Mesothelial cell of epicardium (in vitro differentiated cells): ENCODE measurements at places on chromosomes 3 and 15. TPM values are rescaled to one million over a fixed set of nuclear protein-coding genes. Genes with fewer than 3 reads are reported as not detected.

The ITIH3 gene
- total RNA-seq, result 22.4 to 25.0 TPM (median 23.1 TPM) in 3 replicates

The GOLGA6A gene
- total RNA-seq, result 0.20 to 0.94 TPM (median 0.29 TPM) in 3 replicates

The KLHL40 gene
- total RNA-seq, result not detected in 3 replicates

The RAD51 gene
- total RNA-seq, result 8.2 to 9.3 TPM (median 8.3 TPM) in 3 replicates

The TRIM59 gene
- 20.1 to 23.0 TPM (median 21.1 TPM) in 3 replicates for total RNA-seq

The MAP3K13 gene
- total RNA-seq, result 40.3 to 42.7 TPM (median 40.3 TPM) in 3 replicates

The GCNT3 gene
- 0.22 TPM in 1 of 3 replicates, not detected in the others for total RNA-seq

DNA sequence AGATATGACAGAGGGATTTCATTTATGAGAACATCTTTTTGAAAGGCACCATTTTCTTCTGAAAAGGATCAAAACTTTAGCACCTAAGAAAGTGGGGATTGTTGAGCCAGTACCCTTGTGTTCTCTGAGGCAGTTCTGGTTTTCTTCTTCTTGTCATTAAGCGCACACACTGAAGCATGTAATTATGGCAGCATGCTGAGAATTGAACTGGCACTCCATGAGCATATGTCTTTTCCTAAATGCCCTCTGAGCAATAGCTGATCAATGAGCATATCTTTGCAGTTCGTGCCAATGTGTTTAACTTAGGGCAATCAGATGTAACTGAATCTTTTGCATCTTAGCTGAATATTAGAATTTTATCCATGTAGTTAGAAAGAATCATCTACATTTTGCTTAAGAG, 53.9 kb upstream of the VGLL3 start:
- DNase-seq, result no peak
- no peaks in the 10 kb centered on the region for H3K27me3 ChIP-seq
- no peaks in the 10 kb centered on the region for H3K4me1 ChIP-seq

DNA sequence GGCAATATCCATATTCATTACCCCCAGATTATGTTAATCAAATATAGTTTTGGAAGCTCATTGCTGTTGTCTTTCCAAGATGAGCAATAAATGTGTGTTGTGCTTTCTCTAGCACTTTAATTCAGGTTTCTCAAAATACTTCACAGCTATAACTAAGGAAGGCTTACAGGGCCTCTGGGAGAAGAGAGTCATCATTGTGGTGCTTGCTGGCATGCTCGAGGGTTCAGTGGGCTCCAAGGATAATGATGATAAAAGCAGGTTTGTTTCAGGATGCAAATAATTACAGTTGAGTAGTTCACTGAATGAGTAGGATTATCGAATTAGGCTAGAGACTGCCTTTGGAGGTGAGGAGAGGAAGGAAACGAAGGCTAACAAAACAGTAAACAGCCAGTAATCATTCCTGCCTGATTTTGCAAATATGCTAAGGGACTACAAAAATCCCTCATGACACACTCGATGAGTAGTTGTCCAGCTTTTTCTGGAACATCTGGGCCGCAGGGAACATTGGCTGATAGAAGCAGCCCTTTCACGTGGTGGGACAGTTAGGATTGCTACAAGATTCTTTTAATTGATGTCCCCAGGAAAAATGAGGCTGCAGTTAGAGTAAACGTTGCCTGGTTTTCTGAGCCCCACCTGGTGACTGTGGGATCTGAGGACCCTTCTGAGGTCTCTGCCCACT, 54.1 kb downstream of the SLC7A14 start:
- H3K4me1 ChIP-seq, result peaks cover 19% of the 10 kb centered on the region
- H3K4me3 ChIP-seq, result no peak overlapping the region
- peaks cover under 1% of the 10 kb centered on the region for H3K27me3 ChIP-seq
- no peaks in the 10 kb centered on the region for H3K36me3 ChIP-seq
- no peak overlapping the region for H3K27ac ChIP-seq
- no peak for DNase-seq

- H3K4me1 ChIP-seq, result no peaks in the 10 kb centered on the region
- DNase-seq, result no peak
- H3K36me3 ChIP-seq, result no peaks in the 10 kb centered on the region
- H3K4me3 ChIP-seq, result no peak overlapping the region
- H3K27ac ChIP-seq, result no peak overlapping the region
- peaks cover 9% of the 10 kb centered on the region for H3K27me3 ChIP-seq
Measured at GRCh38 chr15:31852933-31853799, 177.1 kb upstream of the CHRNA7 start.

DNA sequence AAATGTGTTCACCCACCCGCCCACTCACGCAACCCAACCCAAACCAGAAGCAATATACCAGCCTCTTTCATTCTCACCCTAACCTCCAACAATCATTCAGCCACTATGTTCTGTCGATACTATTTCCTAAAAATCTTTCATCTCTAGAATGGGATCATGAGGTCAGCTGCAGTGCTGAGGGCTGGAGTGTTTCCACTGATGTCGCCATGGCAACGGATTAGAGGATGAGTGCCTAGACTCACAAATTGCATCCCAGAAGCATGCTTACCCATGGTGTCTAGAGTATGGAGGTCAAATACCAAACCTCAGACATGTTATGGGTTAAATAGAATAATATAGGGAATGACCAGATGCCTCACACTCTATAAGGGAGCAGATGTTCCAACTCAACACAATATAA, 138.5 kb downstream of the GABRB3 start:
- no peak overlapping the region for H3K27ac ChIP-seq
- peaks cover 6% of the 10 kb centered on the region for H3K4me1 ChIP-seq
- H3K27me3 ChIP-seq, result peaks cover 5% of the 10 kb centered on the region

DNA sequence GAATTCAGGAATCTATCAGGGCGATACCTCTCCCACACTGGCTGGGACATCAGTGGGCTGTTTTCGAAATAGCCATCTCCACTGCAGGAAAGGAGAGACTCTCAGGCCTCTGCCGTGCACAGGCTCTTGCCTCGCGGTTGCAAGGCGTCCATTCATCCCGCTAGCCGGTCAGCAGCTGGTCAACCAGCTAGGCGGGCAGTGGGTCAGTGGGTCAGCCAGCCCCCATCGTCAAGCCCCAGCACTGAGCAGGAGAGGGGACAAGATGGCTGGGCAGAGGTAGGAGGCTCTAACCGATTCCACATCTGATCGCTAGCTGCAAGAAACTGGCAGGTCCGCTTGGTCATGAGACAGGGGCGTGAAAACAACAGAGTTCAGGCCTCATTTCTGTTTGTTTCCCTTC, 45.1 kb downstream of the MUC4 start:
- no peak overlapping the region for H3K27ac ChIP-seq
- H3K36me3 ChIP-seq, result no peaks in the 10 kb centered on the region
- no peaks in the 10 kb centered on the region for H3K27me3 ChIP-seq
- no peak overlapping the region for H3K4me3 ChIP-seq
- DNase-seq, result no peak

GRCh38 chr3:147418808-147419701, 9.9 kb downstream of the ZIC1 start:
- peak overlapping the region; percentile 50 for H3K4me3 ChIP-seq
- H3K27ac ChIP-seq, result peak overlapping the region; percentile 30
- DNase-seq, result no peak
- peaks cover 99% of the 10 kb centered on the region for H3K27me3 ChIP-seq
- no peaks in the 10 kb centered on the region for H3K36me3 ChIP-seq

DNA sequence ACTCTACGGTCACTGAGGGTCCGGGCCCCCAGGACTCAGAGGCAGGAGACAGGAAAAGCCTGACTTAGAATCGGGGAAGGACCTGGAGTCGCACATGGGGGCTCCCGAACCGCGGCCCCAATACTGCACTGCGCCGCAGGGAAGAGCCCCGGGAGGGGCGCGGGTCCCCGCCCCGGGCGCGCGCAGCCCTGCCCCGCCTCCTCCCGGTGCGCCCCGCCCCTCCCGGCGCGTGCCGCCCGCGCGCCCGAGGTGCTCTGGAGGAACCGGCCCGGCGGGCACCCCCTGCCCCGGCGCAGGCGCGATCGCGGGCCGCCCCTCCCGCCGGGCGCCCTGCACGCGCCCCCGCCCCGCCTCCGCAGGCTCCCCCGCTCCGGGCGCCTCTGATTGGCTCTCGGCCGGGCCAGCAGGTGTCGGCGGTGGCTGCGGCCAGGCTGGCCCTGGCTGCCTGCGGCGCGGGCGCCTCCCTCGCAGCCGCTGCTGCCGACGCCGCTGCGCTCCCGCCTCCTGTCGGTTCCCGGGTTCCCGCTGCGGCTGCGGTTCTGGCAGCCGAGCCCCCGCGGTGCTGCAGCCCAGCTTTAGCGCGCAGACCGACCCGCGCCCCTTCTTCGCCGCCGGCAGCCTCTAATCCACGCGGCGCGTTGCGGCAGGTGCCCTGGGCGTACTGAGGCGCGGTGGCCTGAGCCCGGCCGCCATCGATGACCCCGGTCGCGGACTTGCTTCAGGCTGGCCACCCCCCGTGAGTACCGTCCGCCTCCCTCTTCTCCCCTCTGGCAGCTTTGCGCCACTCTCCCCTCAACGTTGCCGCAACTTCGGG, at the start of gene MYRIP:
Gene MYRIP, plus strand, starts transcription at position 429 of the 814 bp plus-strand sequence. CDS start 91,208 bp downstream, outside the sequence.
- peak; percentile 72 for DNase-seq
- H3K4me3 ChIP-seq, result peak within 1 kb of the TSS; percentile 74
- peaks cover 95% of the 10 kb centered on the region for H3K27me3 ChIP-seq
- H3K4me1 ChIP-seq, result peaks cover 15% of the 10 kb centered on the region

GRCh38 chr3:154430014-154430413, at the start of gene GPR149:
GPR149 (minus strand) TSS chr3:154430190; CDS start chr3:154429615, 575 bp downstream.
- peaks cover 78% of the 10 kb centered on the region for H3K27me3 ChIP-seq
- H3K4me1 ChIP-seq, result peaks cover 18% of the 10 kb centered on the region
- DNase-seq, result no peak
- H3K36me3 ChIP-seq, result no peaks in the 10 kb centered on the region
- H3K4me3 ChIP-seq, result peak within 1 kb of the TSS; percentile 58
- H3K27ac ChIP-seq, result no peak within 1 kb of the TSS

DNA sequence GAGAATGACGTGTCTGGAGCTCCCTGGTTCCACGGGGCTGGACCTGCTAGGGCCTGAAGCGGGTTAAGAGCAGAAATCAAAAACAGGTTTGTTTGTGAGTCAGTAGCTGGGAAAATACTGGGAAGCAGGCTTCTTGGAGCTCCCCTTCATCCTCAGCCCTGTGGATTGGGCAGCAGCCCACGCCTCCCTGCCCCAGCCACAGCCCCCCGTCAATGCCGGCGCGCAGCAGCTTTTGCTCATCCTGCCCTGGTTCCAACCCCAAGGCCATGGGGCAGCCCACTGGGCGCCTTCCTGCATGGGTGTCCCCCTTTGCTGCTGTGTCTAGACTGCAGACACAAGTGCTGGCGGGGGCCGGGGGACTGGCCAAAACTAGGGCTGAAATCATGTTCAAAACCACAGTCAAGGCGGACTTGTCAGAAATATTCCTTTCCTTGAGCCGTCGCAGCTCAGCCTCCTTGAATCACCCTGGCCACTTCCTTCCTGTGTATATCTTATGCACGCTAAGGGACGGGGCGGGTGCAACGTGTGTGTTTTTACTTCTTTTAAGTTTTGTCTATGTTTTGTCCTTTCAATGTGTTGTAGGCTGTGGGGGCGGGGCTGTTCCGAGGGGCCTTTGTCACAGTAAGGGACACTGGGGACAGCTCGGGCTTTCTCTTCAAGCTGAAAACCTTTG, 108.1 kb downstream of the KLF13 start:
- H3K4me3 ChIP-seq, result no peak overlapping the region
- DNase-seq, result no peak
- no peak overlapping the region for H3K27ac ChIP-seq
- no peaks in the 10 kb centered on the region for H3K27me3 ChIP-seq

- no peaks in the 10 kb centered on the region for H3K36me3 ChIP-seq
- peaks cover 13% of the 10 kb centered on the region for H3K4me1 ChIP-seq
- no peak overlapping the region for H3K27ac ChIP-seq
- DNase-seq, result no peak
- no peak overlapping the region for H3K4me3 ChIP-seq
- peaks cover 3% of the 10 kb centered on the region for H3K27me3 ChIP-seq
Measured at GRCh38 chr3:55894605-55895004, 407.5 kb upstream of the WNT5A start.

GRCh38 chr15:25435474-25436243, 3.2 kb downstream of the UBE3A start:
- no peak for DNase-seq
- H3K4me3 ChIP-seq, result peak overlapping the region; percentile 96
- no peaks in the 10 kb centered on the region for H3K27me3 ChIP-seq

GRCh38 chr3:85571835-85572234, 613.0 kb downstream of the CADM2 start:
- no peaks in the 10 kb centered on the region for H3K36me3 ChIP-seq
- H3K4me1 ChIP-seq, result no peaks in the 10 kb centered on the region
- no peak for DNase-seq
- H3K27ac ChIP-seq, result no peak overlapping the region
- no peaks in the 10 kb centered on the region for H3K27me3 ChIP-seq
- no peak overlapping the region for H3K4me3 ChIP-seq

DNA sequence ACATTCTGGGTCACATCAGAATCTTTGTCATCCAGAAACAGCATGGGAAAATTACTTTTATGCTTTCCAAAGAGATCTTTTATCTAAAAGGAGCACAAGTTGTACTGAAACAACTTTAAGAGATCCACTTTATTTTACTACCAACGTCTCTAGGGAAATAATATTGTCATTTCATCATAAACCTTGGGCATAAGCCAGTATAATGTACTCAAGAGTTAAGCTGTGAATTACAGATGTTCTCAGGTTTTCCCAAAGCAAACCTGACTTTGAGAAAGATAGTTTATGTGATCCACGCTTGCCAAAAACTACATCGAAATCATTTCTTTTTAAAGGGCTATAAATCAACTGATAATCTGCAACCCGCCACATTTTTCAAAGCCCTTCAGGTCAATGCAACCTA, 124.1 kb upstream of the CRBN start:
- H3K4me1 ChIP-seq, result peaks cover 3% of the 10 kb centered on the region
- DNase-seq, result no peak
- no peaks in the 10 kb centered on the region for H3K36me3 ChIP-seq
- no peak overlapping the region for H3K27ac ChIP-seq
- no peaks in the 10 kb centered on the region for H3K27me3 ChIP-seq
- H3K4me3 ChIP-seq, result no peak overlapping the region

- peaks cover 26% of the 10 kb centered on the region for H3K4me1 ChIP-seq
- H3K27ac ChIP-seq, result no peak overlapping the region
- no peaks in the 10 kb centered on the region for H3K27me3 ChIP-seq
- no peaks in the 10 kb centered on the region for H3K36me3 ChIP-seq
- H3K4me3 ChIP-seq, result no peak overlapping the region
- DNase-seq, result no peak
Measured at GRCh38 chr15:41783296-41783695, 9.0 kb downstream of the MAPKBP1 start.
